ENCODE measurements at places on chromosomes 16 and 17.
A peak's percentile ranks its signal among the peaks of the same experiment; 100 is the strongest.

- DNase-seq, result no peak
Observed at GRCh38 chr17:11737313-11737679, 139.0 kb downstream of the DNAH9 start.

GRCh38 chr17:3482852-3483251, 7.1 kb downstream of the ASPA start:
- no peak for DNase-seq

DNA sequence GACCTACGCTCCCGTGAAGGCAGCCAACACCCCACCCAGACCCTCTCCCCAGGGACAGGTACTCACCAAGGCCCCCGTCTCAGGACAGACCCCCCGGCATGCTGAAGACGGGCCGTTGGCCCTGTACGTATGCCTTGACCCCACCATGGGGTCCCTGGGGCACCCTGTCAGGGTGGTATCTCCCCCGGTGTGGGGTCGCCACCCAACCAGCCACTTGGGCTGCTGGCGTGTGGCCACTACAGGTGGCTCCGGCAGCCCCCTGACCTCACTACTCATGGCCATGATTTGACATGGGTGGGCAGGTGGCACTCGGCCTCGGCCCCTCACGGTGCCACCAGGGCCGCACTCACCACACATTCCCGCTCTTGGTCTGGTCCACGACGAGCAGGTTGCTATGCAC, 40.9 kb upstream of the PVALEF start:
- DNase-seq, result no peak

GRCh38 chr16:986925-987582, 5.5 kb downstream of the SOX8 start:
- no peak for DNase-seq

DNA sequence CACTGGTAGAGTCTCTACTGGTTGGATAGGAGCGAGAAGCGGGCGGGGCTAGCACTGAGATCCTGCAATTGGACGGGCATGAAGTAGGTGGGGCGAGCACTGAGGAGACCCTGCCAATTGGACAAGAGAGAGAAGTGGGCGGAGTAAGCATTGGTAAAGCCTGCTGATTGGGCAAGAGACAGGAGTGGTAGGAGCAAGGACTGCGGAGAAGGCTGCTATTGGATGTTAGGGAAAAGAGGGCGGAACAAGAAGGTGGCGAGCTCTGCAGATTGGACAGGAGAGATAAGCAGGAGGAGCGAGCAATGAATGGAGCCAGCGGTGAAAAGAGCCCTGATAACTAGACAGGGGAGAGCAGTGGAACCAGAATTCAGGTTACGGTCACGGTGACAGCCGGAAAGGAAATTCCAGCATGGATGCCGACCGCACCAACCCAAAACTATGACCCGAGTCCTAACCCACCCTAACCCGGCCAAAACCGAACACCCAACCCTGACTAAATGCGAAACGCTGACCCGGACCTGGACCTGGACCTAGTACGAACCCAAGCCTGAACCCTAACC, 4.8 kb downstream of the SCGB1C2 start:
- DNase-seq, result peak; percentile 42

GRCh38 chr17:68782789-68783188, 172.4 kb downstream of the ABCA8 start:
- DNase-seq, result no peak

DNA sequence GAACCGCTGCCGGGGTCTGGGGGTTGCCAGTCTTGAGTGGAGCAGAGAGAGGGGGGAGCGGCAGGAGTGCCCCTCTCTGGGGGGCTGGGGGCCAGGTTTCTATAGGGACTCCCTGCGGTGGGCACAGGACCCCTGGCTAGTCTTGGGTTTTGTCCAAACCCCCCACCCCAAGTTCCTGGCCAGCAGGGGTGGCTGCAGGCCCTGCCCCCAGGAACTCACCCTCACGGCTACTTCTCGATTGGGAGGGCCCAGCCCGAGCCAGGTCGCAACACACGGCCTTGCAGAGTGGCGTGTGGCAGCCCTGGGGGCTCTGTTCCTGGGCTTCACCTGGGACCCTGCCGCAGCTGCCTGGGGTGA, 601 bp downstream of the CDH15 start:
- DNase-seq, result no peak

- DNase-seq, result no peak
Observed at GRCh38 chr17:68820825-68821481, 134.2 kb downstream of the ABCA8 start.

GRCh38 chr16:13795131-13795530, 124.8 kb upstream of the ERCC4 start:
- DNase-seq, result no peak

- no peak for DNase-seq
Observed at GRCh38 chr17:55859301-55859795, 108.5 kb downstream of the PCTP start.
